ENCODE measurements at places on chromosomes 13 and 19.
A peak's percentile ranks its signal among the peaks of the same experiment; 100 is the strongest.

DNA sequence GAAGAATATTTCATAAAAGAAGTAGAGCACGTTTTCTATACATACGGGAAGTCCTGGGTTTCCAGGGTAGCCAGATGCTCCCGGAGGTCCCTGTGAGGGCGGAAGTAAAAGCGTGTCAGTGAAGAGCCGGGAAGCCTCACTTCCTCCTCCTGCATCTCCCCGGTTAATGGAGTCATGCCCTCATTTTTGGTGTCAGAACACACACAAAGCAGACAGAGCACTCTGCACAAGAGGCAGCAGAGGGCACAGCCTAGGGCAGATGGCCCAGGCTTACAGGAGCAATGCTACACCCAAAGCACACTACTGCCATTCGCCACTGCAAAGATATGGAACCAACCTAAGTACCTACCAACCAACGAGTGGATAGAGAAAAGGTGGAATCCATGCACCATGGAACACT lies 94.4 kb downstream of the COL4A1 start:
- no peak for DNase-seq

DNA sequence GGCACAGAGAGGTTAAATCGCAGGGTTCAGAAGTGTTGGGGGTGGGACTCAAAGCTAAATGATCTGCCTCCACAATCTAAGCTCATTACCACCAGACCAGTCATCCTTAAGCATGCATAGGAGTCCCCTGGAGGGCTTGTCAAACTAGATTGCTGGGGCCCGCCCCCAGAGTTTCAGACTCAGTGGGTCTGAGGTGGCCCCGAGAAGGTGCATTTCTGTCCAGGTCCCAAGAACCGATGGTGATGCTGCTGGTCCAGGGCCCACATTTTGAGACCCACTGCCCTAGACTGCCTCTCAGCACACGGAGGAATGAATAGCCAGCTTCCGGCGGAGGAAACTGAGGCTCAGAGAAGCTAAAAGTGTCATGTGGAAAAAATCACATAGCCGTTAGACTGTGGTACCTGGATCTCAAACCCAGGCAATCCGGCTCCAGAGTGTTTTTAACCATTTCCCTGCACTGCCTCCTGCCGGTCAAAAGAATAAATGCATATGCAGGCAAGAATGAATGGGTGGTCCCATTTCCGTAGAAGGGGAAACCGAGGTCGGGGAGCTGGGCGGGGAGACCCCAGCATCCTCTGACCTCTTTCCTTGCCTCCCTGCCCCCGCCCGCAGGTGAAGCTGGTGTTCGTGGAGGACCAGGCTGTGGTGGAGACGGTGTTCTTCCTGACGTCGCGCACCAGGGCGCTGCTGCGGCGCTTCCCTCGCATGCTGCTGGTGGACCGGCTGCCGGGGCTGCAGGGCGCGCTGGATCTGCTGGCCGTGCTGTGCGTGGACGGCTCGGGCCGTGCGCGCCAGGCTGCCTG lies 23.8 kb downstream of the ZSWIM9 start:
- peak; percentile 75 for DNase-seq

DNA sequence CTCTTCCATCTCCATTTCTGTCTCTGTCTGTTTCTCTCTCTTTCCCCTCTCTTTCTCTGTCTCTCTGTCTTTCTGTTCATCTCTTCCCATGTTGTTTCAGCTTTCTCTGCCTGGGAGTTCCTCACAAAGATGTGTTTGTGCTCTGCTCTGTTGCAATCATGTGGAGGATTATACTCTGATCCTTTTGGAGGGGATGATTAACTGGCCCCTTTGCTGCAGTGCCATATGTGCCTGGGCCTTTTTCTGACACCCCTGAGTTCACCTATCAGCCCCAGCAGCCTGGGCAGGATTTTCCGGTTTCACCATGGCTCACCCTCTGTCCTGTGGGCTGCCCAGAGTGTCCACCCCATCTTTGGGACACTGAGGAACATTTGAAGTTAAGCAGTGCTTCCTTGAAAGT lies 9.0 kb upstream of the TEX26 start:
- no peak for DNase-seq

DNA sequence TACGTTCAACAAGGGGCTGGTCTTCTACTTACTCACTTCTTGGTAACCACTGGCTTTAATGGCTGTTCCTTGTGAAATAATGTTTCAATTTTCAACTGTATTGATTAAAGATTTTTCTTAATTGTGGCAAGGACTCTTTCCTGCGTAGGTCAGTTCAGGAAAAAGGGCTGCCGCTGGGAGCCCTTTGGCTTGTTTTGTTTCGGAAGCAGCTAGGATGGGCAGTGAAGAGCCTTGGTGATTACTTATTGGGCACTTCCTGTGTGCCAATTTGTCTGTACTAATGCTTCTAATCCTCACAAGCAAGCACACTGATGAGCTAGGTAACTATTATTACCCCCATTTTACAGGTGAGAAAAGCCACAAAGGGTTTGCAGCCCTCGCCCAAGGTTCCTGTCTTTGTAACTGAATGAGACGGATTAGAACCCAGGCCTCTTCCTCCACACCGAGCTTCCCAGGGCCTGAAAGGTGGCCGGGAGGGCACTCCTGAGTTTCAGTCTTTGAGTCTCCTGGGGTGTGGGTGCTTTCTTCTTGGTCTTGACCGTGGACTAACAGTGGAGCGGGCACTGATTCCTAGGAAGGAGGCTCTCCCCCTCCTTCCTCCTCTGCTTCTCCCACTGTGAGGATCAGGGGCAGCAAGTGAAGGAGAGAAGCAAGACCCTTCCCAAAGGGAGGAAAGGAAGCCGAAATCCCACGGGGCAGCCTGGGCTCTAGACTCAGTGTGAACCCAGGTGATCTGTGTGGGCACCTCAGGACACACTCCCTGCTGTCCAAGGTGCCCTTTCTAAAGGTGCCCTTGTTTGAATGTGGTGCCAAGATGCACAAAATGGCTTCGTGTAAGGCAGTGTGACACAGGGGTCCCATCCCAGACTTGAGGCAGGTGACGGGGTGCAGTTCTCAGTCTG lies 3.7 kb downstream of the COL4A2 start:
- no peak for DNase-seq

DNA sequence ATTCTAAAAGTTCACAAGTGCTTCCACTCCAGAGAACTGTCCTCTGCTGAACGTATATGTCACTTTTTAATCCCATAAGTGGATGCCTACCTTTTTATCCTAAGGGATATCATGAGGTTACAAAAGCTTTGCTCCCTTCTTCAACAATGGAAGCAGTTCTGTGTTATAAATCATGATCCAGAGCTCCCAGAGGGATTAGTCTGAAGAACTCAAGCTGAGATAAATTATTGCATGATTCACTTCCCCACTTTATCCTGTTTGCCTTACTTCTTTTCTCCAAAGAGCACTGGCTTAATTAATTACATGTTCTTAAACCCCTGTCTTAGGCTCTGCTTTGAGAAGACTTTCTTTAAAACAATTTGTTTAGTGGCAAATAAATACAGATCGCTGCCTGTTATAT lies 246.7 kb downstream of the PCDH17 start:
- no peak for DNase-seq

DNA sequence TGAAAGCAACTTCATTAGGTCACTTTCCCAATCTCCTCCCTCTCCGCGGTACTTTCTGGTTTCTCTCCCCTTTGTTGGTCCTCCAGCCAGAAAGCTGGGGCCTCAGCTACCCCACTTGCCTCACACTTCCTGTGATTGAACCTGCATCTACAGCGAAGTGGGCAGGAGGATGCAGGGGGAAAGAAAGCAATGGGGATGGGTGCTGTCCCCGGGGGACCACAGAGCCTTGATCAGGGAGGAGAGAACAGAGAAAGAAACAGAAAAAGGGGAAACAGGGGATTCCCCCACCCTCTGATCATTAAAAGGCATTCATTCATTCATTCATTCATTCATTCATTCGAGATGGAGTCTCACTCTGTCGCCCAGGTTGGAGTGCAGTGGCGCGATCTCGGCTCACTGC lies 74.2 kb downstream of the TRPM4 start:
- DNase-seq: no peak

All from GM19239 (cell line).